ENCODE measurements at places on chromosomes 13 and 19.

DNA sequence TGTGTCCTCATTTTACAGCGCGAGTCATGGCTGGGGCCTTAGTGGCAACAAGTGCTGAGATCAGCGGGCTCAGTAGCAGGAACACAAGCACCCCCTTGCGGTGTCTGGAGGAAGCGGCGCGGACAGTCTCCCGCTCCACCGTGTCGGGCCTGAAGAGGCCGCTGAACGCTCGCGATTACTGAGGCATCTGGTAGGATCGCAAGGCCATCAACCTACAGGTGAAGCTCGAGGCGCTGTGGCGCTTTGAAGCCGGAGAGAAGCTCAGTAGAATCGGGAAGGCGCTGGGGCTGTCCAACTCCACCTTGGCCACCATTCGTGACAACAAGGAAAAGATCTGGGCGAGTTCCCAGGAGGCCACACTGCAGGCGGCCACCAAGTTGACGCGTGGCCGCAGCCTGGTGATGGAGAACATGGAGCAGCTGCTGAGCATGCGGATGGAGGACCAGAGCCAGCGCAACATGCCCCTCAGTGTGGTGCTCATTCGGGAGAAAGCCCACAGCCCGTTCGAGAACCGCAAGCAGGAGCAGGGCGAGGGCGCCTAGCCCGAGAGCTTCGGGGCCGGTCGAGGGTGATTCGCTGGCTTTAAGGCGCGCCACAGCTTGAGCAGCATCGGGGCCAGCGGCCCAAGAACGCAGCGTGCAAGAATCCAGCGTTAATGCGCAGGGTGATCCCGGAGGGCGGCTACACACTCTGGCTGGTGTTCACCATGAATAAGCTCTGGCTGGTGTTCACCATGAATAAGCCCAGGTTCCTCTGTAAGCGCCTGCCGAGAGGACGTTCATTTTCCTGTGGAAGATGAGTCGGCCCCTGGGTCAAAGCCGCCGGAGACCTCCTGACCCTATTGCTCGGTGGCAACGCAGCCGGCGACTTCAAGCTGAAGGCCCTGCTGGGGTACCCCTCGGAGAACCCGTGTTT lies 8.3 kb upstream of the MZF1 start:
- DNase-seq = peak; percentile 84

- no peak for DNase-seq
These were observed 14.2 kb downstream of the EFNB2 start for GRCh38 chr13:106521095-106521799.

GRCh38 chr13:29746148-29746677 lies 104.2 kb downstream of the UBL3 start:
- DNase-seq = no peak

DNA sequence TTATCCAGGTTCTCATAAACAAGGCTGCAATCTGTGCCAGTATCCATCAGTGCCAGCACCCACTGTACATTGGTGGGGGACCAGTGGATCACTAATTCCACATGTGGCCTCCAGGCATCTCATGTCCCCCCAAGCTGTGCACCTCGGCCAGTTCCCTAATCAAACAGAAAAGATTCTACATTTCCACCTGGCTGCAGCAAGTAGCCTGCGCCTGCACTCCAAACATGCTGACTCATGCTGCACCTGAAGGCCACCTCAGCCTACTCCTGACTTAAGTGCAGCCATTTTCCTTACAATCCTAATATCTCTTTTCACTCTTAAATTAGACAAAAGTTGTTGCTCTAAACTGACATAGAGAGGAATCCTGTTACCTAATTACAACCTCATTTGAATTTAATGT lies 729.4 kb upstream of the MIR17HG start:
- no peak for DNase-seq

DNA sequence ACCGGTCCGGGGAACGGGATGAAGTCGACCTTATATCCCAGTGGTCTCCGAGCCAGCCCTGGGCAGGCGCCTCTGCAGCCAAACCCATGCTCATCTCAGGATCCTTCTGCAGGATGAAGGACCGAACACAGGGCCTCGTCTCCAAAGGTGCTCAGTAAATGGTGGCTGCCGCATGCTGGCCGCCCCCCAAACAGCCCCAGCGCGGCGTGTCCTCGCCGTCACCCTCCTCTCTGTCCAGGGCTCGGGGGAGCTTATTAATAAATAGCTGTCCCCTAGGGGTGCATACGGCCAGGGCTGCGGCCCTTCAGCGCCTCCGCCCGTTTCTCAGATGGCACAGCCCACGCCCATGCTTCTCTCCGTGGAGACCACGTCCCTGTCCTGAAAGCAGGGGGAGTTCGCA lies 32.6 kb upstream of the SPACA7 start:
- DNase-seq = no peak

- no peak for DNase-seq
These were observed 32.6 kb upstream of the TCF3 start for GRCh38 chr19:1685046-1685445.

Measured in fibroblast of upper back skin (primary cell).